Stimulated activated CD4-positive, alpha-beta T cell treated with anti-CD3 and anti-CD28 coated beads, Interleukin-2, amount 100 ng/mL, for 48 hours (primary cell): ENCODE measurements at places on chromosomes 6 and 20.

DNA sequence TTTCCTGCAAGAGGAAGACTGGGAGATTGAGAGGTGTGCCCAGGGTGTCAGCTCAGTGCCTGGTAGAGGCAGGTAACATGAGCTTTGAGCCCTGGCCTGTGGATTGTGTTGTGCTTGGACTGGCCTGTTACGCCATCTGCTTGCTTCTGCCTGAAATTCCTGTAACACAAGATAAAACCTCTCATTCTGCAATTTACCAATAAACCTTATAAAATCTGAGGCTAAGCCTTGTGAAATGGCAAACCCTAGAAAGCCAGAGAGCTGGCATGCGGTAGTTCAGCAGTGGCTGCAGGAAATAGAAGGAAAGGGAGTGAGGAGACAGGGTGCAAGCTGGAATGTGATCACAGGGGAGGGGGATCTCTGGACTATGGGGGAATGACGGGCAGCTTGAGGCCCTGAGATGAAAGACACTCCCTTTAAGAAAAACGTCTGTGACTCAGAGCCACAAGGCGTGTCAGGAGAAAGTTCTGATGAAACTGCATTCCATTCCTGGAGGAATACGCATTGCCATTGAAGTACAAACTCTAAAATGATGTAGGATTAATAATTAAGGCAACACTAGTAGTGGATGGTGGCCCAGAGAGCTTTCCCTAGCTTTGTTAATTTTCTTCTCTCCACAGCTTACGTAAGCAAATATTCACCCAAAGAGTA lies 26.3 kb upstream of the TFAP2A start:
- no peak for DNase-seq

DNA sequence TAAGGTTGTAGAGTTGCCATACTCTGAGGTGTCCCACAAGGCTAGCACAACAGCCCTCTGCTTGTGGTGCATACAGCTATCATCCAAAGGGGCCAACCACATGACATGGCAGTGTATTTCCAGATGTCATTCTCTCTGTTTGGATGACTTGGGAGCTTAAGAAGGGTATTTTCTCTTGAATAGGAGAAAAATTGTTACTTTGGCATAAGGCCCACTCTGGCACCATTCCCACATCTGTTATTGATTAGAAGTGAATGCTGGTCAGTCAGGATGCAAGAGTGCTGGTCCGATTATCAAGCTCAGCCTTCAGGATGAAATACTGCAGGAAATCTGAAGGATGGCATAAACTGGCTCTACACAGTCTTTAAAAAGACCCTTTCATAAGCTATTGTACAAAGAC lies 83.6 kb upstream of the C20orf144 start:
- no peak for DNase-seq

GRCh38 chr6:62150048-62150663 lies 135.9 kb downstream of the KHDRBS2 start:
- no peak for DNase-seq

- DNase-seq, result no peak
These were observed 9.5 kb upstream of the ADGRG6 start for GRCh38 chr6:142292166-142292924.
